Type B pancreatic cell (in vitro differentiated cells): ENCODE measurements at places on chromosomes 7 and 10.

- DNase-seq, result no peak
These were observed 40.8 kb upstream of the HECW1 start for GRCh38 chr7:43071604-43072003.

DNA sequence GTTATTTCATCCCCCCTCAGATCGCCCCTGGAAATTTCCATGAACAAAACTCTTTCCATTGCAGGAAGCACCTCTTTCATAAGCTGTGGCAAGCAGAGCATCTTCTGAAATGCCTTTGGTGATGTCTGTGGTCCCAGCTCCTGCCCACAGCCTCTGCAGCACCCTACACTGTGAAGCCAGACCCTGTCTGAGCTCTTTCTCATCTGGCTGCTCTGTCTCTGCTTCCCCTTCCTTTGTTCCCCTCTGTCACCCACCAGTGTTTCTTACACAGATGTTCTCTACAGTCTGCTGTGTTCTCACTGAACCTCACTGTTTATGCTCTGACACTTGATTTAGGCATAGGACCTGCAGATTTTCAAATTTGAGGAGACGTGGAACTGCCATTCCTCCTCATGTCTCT, 1.9 kb upstream of the TAS2R39 start:
- no peak for DNase-seq

DNA sequence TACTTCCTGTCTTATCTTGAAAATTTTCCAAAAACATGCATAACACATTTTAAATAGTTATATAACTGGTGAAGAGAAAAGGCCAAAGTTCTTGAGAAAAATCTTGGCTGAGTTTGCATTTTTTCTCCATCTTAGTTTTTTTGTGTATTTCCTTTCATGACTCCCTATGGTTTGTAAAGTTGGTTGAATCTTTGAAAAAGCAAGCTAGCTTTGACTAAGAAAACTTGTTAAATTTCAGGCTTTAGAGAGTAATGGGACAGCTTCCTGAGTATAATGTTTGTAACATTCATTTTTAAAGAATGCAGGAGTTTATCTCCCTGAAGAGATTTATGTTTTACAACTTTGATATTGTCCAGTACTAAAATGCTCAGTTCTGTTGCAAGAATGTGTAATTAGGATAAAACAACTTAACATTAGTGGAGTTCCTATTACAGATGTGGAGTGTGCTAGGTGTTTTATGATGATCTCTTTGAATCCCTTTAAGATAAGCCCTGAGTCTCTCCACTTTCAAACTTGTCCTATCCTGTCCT, 11.1 kb upstream of the HERPUD2 start:
- no peak for DNase-seq

DNA sequence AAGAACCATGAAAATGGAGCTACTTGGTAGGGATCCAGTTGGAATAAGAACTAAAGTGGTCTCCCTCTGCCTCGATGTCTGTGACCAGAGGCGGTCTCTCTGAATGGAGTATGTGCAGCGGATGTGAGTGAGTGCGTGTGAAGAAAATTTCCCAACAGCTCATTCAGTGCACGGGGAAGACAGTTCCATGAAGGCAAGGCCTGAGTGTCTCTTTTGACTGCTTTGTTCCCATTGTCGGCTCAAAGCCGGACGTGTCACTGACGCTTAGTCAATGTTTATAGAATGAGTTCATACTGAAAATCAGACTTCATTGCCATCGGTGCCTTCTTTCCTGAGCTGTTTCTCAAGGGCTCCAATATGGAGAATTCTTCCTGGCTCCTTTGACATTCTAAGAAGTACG, 55.3 kb upstream of the GRB10 start:
- DNase-seq, result no peak

DNA sequence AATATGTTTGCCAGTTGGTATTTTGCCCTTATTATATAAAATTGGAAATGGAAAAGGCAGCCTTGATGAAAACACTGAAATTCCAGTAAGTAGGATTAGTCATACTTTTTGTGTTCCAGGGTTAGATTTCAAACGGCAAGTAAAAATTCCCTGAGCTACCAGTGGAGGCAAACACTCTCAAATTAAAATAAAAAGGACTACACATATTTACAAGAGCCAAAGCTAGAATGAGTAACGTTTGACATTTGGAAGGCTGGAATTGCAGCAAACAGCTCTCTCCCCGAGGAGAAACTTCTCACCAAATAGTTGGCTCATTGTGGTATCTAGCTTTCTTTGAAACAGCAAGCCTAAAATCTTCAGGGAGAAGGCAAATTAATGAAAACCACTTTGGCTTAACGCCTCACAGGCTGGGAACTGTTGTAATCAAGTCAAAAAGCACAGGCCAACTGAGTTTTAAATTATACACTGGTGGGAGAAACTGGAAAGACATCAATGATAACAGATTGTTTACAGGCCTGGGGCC, 288.4 kb downstream of the SNX13 start:
- no peak for DNase-seq
